Natural killer cell (primary cell): ENCODE measurements at places on chromosomes 13 and 19.

- no peaks in the 10 kb centered on the region for H3K4me1 ChIP-seq
- H3K27me3 ChIP-seq: no peaks in the 10 kb centered on the region
- H3K27ac ChIP-seq: no peak overlapping the region
- no peaks in the 10 kb centered on the region for H3K36me3 ChIP-seq
- no peak overlapping the region for H3K4me3 ChIP-seq
- no peak for DNase-seq
Measured at GRCh38 chr19:20444202-20444885, 121.2 kb downstream of the ZNF737 start.

DNA sequence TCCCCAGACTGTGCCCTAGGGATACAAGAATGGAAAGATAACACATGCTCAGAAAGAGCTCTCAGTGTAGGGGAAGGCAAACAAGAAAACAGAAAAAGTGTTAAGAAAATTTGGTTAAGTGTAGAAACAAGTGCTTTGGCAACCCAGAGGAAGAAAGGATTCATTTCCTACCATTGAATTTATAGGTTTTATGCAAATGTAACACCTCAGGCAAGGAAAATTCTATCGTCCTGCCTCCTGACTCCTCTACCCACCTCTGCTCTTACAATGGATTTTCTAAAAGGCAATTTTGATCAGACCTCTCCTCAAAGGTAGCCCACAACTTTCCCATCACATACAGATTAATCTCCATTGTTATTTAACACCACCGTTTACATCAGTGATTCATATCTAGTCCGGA lies 298.7 kb downstream of the RFC3 start:
- no peaks in the 10 kb centered on the region for H3K36me3 ChIP-seq
- H3K4me3 ChIP-seq: no peak overlapping the region
- H3K27me3 ChIP-seq: no peaks in the 10 kb centered on the region
- no peak for DNase-seq
- H3K4me1 ChIP-seq: no peaks in the 10 kb centered on the region
- no peak overlapping the region for H3K27ac ChIP-seq

DNA sequence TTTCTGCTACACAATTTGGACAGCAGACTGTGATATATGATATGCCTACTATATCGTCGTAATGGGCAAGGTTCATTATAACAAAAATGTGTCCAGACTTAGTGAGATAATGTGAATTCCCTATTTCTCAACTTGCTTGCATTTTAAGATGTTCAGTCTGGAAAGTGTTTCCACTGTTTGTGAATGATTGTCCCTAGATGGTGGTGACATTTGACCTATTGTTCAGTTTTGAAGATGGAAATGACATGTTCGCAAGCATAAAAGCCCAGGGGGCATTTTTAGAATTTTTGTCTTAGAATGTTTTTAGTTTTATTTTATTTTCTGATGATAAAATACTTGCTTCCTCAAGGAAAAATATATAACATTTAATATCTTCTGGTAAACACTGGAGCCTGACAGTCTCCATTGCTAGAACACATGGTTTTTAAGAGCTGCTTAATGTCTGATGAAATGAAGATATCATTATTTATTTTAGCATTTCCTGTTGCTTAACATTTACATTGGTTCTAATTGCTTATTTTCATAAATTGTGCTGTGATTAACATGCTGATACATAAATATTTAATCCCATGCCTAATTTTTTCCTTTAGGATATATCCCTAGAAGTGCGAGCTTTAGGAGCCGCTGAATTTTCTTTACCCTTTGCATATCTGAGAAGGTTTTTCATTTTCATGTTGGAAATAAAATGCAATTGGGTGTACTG lies 27.1 kb downstream of the MBNL2 start:
- no peak overlapping the region for H3K27ac ChIP-seq
- no peak overlapping the region for H3K4me3 ChIP-seq
- H3K36me3 ChIP-seq: no peaks in the 10 kb centered on the region
- no peaks in the 10 kb centered on the region for H3K27me3 ChIP-seq
- DNase-seq: no peak
- H3K4me1 ChIP-seq: no peaks in the 10 kb centered on the region

DNA sequence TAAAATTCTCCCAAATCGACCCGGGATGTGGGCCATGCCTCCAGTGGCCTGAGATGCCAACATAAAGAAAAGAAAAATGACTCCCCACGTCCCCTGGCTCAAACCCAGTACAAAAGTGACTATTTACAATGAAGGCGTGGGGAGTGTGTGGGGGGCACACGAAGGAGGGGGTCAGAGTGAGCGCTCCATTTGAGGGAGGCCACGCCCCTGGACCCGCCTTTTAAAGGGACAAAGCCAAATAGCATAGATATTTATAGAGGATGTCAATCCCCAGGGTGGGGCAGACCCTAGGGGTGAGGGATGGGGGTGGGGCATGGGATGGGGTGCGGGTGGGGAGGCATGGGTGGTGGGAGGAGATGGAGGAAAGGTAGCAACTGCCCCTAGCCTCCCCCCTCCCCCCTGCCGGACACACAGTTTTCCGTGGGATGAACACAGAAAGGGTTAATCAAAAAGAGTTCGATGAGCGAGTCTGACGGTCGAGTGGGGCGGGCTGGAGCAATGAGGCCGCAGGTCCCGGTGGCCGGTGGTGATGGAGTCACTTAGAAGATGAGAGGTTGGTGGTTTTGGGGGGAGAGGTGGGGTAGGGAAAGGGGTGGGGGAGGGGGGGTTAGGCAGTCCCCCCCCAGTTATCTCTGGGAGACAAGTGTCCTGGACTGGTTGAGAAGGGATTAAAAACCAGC lies 20.1 kb upstream of the NANOS2 start:
- no peak overlapping the region for H3K4me3 ChIP-seq
- no peak for DNase-seq
- H3K4me1 ChIP-seq: no peaks in the 10 kb centered on the region
- no peak overlapping the region for H3K27ac ChIP-seq

- peaks cover 68% of the 10 kb centered on the region for H3K36me3 ChIP-seq
- H3K4me1 ChIP-seq: peaks cover 3% of the 10 kb centered on the region
- H3K27me3 ChIP-seq: no peaks in the 10 kb centered on the region
- H3K4me3 ChIP-seq: no peak overlapping the region
Measured at GRCh38 chr13:39016787-39017186, 21.1 kb downstream of the PROSER1 start.

GRCh38 chr13:45538382-45538781 lies 73.6 kb downstream of the COG3 start:
- no peak overlapping the region for H3K4me3 ChIP-seq
- no peaks in the 10 kb centered on the region for H3K27me3 ChIP-seq
- DNase-seq: no peak
- no peaks in the 10 kb centered on the region for H3K4me1 ChIP-seq

DNA sequence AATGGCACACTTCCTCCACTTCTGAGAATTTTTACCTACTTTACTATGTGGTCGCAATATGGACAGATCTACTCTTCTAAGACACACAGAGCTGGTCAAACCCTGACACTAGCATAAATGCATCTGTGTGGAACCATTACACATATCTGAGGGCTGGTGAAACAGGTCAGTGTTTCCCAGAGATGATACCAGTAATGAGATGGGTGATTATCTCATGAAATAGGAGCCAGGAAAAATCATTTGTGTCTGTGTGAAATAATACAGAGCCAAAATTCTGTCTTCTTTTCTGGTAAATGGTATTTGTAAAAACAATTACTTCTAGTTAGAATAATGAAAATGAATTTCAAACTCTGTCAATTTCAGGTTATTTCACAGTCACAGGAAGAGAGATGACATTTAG lies 71.6 kb upstream of the FARP1 start:
- DNase-seq: no peak
- no peaks in the 10 kb centered on the region for H3K4me1 ChIP-seq
- no peak overlapping the region for H3K4me3 ChIP-seq

- H3K4me3 ChIP-seq: no peak overlapping the region
- no peak overlapping the region for H3K27ac ChIP-seq
- no peaks in the 10 kb centered on the region for H3K27me3 ChIP-seq
- DNase-seq: no peak
- no peaks in the 10 kb centered on the region for H3K36me3 ChIP-seq
Measured at GRCh38 chr13:101291206-101291605, 125.1 kb downstream of the NALCN start.

DNA sequence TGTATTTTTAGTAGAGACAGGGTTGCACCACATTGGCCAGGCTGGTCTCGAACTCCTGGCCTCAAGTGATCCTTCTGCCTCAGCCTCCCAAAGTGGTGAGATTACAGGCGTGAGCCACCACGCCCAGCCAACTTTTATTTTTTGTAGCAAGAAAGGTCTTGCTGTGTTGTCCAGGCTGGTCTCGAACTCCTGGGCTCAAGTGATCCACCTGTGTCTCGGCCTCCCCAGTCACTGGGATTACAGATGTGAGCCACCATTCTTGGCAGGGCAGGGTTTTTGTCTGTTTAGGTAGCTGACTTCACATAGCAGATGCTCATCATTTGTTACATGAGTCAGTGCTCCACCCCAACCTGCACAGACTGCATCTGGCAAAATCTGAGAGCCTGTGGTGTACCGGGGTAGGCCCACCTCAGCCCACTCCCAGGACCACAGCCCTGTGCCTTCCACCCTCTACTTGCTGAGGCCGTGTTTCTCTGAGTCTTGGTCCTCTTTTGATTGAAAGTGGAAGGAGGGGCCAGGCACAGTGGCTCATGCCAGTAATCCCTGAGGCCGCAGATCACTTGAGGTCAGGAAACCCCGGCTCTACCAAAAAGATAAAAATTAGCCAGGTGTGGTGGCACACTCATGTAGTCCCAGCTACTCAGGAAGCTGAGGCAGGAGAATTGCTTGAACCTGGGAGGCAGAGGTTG lies 4.2 kb upstream of the TNPO2 start:
- DNase-seq: no peak
- H3K4me3 ChIP-seq: no peak overlapping the region
- peaks cover 39% of the 10 kb centered on the region for H3K4me1 ChIP-seq
- H3K36me3 ChIP-seq: peaks cover 31% of the 10 kb centered on the region
- H3K27ac ChIP-seq: no peak overlapping the region

DNA sequence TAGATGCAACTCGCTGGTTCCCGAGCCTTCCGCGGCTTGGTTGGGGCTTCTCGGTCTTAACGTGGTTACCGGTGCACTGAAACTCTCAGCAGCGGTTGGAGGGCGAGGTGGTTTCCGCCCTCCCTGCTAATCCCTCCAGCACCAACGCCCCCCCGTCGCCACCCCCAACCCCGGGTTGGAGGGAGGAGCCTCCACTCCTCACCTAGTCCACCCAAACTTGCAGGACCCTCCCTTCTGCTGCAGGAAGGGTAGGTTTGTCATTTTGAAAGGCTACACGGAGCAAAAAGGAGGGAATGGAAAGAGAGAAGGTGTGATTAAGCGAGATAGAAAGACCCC lies 465.0 kb downstream of the ITGBL1 start:
- no peak overlapping the region for H3K27ac ChIP-seq
- no peak overlapping the region for H3K4me3 ChIP-seq
- no peaks in the 10 kb centered on the region for H3K4me1 ChIP-seq
- DNase-seq: no peak

DNA sequence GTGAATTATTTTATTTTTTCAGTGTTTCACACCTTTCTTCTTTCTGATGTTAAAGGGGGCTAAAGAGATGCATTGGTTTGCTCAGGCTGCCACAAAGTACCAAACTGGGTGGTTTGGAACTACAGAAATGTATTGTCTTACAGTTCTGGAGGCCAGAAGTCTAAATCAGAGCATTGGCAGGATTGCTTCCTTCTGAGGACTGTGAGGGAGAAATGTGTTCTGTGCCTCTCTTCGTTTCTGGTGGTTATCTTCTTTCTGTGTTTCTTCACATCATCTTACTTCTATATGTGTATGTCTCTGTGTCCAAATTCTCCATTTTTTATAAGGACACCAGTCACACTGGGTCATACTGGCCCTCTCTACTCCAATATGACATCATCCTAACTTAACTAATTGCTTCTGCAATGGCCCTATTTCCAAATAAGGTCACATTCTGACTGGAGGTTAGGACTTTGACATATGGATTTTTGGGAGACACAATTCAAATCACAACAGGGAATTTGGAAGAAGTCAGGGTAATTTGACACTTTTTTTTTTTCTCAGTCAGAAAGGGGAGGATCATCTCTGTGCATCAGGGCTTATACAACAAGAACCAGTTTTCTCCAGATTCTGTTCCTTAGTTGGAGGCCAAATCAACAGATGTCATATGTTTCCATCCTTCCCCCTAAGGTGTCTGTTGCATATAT lies 188.2 kb downstream of the KCNRG start:
- H3K27ac ChIP-seq: no peak overlapping the region
- DNase-seq: no peak
- H3K36me3 ChIP-seq: no peaks in the 10 kb centered on the region
- H3K4me1 ChIP-seq: no peaks in the 10 kb centered on the region

DNA sequence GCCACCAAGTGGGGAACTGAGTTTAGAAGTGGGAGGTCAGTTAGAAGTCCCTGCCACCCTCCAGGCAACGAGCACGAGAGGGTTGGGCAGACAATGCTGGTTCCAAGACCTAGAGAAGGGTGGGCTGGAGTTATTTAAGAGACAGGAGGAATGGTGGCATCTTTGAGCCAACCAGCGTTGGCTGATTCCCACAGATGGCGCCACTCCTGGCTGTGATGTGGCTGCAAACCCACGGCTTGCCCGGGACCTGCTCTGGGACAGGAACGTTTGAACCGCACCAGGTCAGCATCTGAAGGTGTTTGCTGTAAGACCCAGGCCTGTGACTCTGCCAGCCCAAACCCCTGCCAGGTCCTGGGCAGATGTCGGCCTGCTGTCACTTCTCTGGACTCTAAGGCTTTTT lies 42.8 kb downstream of the BICRA start:
- H3K4me1 ChIP-seq: peaks cover 13% of the 10 kb centered on the region
- no peaks in the 10 kb centered on the region for H3K27me3 ChIP-seq
- peaks cover 5% of the 10 kb centered on the region for H3K36me3 ChIP-seq
- H3K27ac ChIP-seq: no peak overlapping the region
- no peak overlapping the region for H3K4me3 ChIP-seq

GRCh38 chr19:4173479-4174212 lies 8.7 kb downstream of the SIRT6 start:
- peaks cover 4% of the 10 kb centered on the region for H3K36me3 ChIP-seq
- DNase-seq: no peak
- H3K4me1 ChIP-seq: no peaks in the 10 kb centered on the region
- no peak overlapping the region for H3K27ac ChIP-seq

GRCh38 chr13:99974296-99974938 lies 2.9 kb upstream of the ZIC5 start:
- peaks cover 83% of the 10 kb centered on the region for H3K27me3 ChIP-seq
- no peak overlapping the region for H3K4me3 ChIP-seq
- H3K36me3 ChIP-seq: no peaks in the 10 kb centered on the region
- peak; percentile 17 for DNase-seq
- peaks cover 26% of the 10 kb centered on the region for H3K4me1 ChIP-seq
- H3K27ac ChIP-seq: no peak overlapping the region

DNA sequence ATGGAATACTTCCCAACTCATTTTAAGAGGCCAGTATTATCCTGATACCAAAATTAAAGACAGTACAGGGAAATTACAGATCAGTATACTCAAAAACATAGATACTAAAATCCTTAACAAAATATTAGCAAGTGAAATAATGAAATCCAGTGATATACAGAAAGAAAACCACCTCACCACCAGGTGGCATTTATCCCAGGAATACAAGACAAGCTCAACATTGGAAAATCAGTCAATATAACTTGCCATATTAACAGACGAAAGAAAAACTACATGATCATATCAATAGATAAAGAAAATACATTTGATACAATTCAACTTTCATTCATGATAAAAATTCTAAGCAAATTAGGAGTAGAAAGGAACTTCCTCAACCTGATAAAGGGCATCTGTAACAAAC lies 6.7 kb upstream of the GNA15 start:
- H3K4me3 ChIP-seq: no peak overlapping the region
- no peaks in the 10 kb centered on the region for H3K36me3 ChIP-seq
- H3K27me3 ChIP-seq: no peaks in the 10 kb centered on the region
- H3K4me1 ChIP-seq: peaks cover 16% of the 10 kb centered on the region
- H3K27ac ChIP-seq: no peak overlapping the region
- peak; percentile 68 for DNase-seq
